Stimulated activated CD4-positive, alpha-beta T cell treated with anti-CD3 and anti-CD28 coated beads, Interleukin-1b, Interleukin-23, amount 100 ng/mL, for 4 hours (primary cell): ENCODE measurements at places on chromosomes 2 and 18.

DNA sequence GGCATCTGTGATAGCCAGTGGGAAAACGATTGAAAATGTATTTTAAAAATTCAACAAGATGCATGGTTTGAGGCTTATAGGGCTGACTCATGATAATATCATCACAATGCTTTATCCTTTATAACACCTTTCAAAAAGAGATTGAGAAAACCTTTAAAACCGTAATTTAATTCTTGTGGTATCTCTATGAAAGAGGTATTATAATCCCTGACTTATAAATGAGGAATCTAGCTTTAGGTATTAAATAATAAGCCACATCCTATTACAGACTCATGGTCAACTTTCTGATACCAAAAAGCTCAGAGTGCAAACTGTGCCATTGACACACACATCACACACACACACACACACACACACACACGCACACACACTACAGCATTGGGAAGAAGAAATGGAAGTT, 134.6 kb upstream of the RAB12 start:
- DNase-seq = no peak

GRCh38 chr2:61910603-61911002, 5.1 kb downstream of the COMMD1 start:
- no peak for DNase-seq

GRCh38 chr2:111244864-111245263, 124.2 kb downstream of the BCL2L11 start:
- no peak for DNase-seq

- no peak for DNase-seq
Measured at GRCh38 chr2:46780411-46780800, 135.2 kb downstream of the MCFD2 start.

- no peak for DNase-seq
Measured at GRCh38 chr2:171889808-171890207, 4.2 kb downstream of the SLC25A12 start.

GRCh38 chr2:236871500-236872001, 214.1 kb upstream of the COPS8 start:
- DNase-seq = no peak

DNA sequence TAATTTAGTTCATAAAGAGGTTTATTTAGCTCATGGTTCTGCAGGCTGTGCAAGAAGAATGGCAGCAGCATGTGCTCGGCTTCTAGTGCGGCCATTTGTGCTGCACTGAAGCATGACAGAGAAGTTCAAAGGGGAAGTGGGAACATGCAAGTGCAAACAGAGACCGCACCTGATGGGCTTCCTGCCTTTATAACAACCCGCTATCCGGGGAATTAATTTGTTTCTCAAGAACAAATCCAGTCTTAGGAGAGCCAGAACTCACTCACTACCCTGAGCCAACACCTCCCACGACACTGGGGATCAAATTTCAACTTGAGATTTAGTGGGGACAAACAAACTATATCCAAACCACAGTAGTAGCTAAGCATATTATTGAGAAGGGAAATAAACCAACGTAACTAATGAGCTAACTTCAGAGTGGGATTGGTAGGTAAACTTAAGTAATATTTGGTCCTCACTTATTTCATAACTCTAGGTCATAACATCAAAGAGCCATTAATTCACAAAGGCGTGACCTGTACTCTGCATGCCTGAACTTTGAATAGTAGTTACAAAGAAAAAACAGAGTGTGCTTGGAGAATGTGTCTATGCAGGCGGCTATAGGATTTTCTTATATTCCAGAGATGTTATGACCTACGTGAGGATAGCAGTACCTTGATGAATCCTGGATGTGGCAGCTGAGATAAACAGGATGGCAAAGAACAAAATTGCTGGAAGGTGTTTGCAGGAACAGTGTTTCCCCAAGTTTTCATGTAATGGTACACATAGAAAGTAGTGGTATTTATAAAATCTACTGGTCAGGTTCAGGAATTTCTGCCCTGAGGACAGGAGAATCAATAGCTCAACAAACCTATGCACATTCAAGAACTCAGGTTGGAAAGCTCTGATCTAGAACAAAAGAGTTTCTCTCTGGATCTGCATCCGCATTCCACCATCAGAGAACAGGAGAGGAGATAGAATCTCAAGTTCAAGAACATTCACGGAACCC, 845.9 kb upstream of the ID2 start:
- no peak for DNase-seq
